ENCODE measurements at places on chromosomes 4 and X. TPM values are rescaled to one million over a fixed set of nuclear protein-coding genes. Genes with fewer than 3 reads are reported as not detected.

Gene KLHL8
- polyA plus RNA-seq = 13.6 TPM

Gene NDP
- 1.2 TPM for polyA plus RNA-seq

Gene SH3D19
- 31.4 TPM for polyA plus RNA-seq

Gene CETN2
- 101 TPM for polyA plus RNA-seq

Gene FAAH2
- polyA plus RNA-seq = 16.1 TPM
